ENCODE measurements at places on chromosomes 2 and 18.

GRCh38 chr18:37762076-37762621 lies 196.6 kb upstream of the CELF4 start:
- no peak for DNase-seq

- no peak for DNase-seq
These were observed 106.8 kb downstream of the C1D start for GRCh38 chr2:67955748-67956603.

DNA sequence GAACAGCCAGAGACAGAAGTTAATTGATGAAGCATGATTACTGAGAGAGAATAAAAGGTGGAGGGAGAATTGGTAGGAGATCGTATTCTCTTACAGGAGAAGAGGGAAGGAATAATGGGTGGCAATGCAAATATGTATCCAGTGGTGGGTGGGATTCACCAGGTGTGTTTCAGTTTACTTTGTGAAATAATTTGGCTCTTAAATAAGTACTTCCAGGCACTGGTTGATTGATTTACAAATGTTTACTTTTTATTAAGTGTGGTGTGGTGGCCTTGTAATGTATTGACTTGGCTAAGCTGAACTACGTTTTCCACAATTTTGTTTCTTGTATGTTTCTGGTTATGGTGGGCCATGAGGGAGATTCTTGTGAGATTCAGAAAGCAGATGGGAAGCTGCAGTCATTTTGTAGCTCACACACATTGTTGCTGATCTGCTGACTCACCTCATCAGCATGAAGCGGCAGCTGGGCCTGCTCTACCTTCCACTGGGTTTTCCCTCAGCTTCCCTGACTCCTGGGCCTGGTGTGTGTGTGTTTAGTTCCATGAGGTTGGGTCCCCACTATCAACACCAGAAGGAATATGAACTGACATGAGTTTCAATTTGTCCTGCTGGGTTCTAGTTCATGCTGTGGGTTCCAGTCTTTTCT lies 32.6 kb downstream of the MYL12B start:
- no peak for DNase-seq

DNA sequence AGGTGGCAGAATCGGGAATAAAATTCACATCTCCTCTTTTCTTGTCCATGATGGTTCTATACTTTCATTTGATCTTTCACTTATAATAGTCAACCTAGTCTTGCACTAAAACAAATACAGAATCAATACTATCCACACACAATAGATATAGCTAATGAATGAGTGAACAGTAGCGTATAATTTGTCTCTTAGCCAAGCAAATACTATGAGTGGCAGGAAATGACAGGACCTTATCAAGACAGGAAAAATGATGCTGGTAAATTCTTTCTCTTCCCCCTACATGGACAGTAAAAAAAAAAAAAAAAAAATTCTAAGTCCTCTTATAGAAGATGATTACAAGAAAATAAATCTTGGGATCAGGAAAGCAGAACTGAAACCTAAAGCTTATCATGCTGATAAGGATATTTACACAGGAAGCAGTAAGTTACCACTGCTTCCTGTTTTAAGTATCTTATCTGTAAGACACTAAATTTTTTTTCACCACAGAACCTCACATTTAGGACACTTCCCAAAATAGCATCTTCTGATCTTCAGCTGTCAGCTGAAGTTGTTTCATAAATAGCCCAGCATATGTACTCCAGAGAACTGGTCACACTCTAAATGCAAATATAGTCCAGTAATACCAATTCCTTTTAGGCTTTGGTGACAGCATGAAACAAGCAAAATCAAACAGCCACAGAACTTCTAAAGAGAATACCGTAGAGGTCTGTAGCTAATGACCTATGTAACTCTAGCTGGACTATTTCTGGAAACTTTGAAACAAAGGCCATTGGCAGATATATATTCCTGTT lies 27.0 kb downstream of the IRS1 start:
- DNase-seq = no peak

- no peak for DNase-seq
These were observed 488.7 kb downstream of the DCDC2C start for GRCh38 chr2:4192119-4192518.

DNA sequence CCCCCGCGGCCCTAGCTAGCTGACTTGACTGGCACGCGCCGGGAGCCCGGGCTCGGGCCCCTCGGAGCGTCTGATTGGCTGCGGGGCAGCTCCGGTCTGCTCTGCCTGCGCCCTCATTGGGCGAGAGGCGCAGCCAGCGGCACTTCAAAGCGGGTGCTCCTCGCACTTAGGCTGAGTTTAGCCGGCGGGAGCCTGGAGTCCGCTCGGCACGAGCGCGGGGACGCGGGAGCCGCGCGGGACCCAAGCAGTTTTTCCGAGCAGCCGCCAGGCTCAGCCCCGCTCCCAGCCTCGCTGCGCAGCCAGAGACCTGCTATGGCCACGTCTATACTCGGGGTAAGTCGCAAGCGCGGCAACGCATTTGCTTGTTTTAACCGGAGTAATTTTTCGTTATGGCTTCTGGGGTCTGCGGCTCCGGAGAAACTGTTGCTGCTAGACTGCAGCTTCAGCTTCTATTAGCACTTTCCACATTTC lies at the start of gene SP9:
Gene SP9, plus strand, starts transcription at position 174 of the 471 bp plus-strand sequence. Its CDS starts 139 bp downstream, at position 313.
- peak; percentile 59 for DNase-seq

- DNase-seq = no peak
These were observed 53.8 kb upstream of the TMEM182 start for GRCh38 chr2:102707796-102708695.

GRCh38 chr2:238947920-238948710 lies 100.2 kb downstream of the TWIST2 start:
- DNase-seq = peak; percentile 88

DNA sequence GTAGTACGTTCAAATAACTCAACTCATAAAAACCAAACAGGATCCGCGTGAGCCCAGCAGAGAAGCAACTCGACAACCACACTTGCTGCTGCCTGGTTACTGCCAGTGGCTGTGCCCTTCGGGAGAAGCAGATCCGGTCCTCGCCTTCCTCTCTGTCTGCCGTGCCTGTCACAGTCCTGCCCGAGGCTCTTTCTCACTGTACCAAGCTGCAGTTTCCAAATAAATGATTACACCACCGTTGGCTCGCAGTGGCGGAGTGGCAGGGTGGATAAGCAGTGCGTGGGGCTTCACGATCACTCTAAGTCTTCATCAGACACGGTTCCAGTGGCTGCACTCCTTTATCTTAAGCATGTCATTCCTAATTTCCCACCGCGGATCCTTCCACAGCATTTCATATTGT lies 26.1 kb upstream of the SALL3 start:
- no peak for DNase-seq

- no peak for DNase-seq
These were observed 262.6 kb upstream of the HDAC4 start for GRCh38 chr2:239663364-239663924.

GRCh38 chr2:46126571-46126970 lies 170.6 kb upstream of the EPAS1 start:
- no peak for DNase-seq

GRCh38 chr2:1635823-1636222 lies 108.5 kb downstream of the PXDN start:
- DNase-seq = no peak

- DNase-seq = no peak
These were observed 46.3 kb downstream of the ITSN2 start for GRCh38 chr2:24313744-24314632.

DNA sequence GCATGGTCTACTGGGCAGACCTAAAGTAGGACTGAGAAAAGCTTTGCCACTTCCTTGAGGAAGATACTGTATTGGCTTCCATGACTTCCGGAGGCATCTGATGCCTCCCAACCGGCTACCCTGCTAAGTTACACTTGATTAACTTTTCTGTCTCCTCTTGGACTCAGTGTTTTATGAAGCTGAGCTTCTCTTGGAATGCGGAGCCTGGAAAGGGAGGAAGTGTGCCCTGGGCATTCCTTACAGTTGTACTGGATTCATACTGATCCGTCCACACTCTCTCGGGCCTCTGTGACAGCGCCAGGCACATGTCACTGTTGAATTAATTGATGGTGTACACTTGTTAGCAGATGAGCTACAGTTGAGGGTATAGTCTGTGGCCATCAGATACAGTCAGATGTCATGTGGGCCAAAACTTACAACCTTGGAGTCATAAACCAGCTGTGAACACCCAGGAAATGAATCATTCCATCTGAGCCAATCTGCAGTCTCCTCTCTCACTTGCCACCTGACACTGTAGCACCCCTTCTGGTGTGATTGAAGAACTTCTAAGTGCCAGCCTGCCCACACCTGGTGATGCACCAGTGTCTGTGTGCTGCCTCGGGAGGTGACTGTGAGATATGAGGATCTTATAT lies 122.5 kb downstream of the FHOD3 start:
- DNase-seq = no peak

GRCh38 chr2:68911709-68912108 lies 40.5 kb upstream of the BMP10 start:
- DNase-seq = no peak

DNA sequence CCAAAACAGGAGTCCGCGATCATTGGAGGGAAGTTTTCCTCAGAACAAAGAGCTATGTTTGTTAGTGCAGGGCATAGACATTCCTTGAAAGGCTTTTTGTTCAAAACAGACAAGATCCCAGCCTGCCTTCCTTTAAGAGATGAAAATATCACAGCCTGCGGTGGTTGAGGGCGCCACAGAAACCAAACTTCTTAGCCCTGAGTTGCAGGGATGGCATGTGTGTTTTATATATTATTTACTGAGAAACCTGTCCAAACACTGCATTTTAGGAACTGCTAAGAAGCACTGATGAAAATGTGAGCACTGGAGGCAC lies 57.5 kb upstream of the TMEM178A start:
- DNase-seq = no peak

DNA sequence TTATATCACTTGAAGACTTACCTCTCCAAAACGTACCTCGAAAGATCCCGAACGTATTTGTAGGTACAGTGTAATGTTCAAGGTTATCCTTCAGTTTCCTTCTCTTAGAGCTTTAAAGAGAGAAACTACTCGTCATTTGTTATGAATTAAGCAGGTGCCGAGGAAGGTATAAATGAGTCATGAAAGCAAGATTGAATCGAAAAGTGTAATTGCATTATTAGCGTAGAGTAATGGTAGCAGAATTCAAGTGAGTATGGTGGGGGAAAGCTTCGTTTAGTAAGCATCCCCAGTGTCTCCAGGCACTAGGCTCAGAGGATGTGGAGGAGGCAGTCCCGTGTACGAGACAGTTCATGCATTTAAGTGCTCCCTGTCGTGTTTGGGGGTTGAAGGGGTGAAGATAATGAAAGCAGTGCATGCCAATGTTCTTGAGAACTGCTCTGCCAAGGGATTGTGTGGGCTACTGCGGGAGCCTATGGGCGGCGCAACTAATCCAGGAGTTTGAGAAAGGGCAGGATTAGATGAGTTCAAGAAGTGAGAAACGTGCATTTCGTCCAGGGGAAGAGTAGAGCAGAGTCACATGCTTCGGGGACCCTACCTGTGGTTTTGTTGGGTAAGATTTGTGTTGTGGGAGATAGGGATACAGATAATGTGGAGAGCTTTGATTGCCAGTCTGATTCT lies 858 bp downstream of the POLR1B start:
- DNase-seq = no peak

DNA sequence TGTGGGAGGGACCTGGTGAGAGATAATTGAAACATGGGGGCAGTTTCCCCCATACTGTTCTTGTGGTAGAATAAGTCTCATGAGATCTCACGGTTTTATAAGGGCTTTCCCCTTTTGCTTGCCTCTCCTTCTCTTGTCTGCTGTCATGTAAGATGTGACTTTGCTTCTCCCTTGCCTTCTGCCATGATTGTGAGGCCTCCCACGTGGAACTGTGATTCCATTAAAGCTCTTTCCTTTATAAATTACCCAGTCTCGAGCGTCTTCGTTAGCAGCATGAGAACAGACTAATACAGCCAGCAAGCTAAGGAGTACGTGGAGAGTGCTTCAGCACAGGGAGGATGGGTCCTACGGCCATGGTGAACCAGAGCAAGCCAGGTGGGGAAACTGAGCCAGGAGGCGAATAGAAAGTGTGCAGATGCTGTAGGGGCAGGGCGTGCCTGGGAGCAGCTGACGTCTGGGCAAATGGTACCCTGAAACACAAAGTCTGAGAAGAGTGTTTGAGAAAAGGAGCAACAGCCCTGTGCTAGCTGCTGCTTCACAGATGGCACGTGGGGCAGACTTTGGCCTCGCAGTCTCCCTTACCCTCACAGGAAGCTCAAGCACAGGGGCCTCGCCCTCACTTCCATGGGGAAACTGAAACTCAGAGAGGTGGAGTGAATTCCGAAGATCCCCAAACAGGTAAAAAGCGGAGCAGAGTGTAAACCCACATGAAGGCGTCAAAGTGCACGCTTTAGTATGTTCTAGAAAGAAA lies 64.2 kb downstream of the MYT1L start:
- DNase-seq = no peak

DNA sequence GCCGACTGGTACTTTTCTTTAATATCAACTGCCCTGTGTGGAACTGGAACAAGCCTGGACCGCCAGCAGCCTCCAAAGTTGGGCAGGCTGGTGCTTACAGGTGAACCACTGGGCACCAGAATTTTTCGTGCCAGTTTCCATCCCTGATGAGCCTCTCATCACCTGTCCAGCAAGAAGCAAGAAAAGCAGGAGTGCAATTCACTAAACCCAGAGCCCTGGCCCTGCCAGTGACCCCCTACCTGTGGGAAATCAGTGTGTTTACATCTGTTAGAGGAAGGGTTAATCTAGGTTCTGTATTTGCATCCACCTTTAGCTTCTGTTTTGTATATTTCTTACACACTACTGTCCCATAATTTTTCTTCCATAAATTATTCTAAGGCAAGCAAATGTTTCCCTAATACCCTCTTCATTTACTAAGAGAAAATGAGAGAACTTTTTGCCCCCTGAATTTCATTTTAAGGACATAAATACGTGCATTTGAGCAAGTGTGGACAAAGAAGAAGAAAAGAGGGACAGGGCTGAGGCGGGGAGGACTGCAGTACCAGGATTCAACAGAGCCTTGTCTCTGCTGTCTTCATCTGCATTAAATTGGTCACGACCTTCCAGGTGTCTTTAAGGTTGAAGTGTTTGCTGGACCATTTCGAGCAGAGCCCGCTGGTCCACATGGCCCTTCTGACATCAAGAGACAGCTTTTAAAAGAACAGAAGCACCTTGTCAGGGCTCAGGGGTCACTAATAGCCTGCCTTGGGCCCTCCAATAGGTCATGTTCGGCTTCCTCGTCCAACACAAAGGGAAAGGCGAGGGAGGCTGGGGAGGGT lies 763.1 kb downstream of the BCL11A start:
- DNase-seq = no peak

DNA sequence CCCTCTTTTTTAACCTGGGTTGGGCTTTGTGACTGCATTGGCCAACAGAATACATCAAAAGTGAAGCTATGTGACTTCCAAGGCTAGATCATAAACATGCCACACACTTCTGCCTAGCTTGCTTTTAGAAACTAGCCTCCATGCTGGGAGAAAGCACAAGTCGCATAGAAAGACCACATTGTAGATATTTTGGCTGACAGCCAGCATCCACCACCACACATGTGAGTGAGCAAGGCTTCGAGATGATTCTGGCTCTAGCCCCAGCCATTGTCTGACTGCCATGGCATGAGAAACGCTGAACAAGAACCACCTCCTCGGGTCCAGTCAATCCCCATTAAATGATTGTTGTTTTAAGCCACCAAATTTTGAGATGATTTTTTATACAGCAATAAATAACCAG lies 66.8 kb upstream of the STPG4 start:
- no peak for DNase-seq
